ENCODE measurements at places on chromosomes 4 and X.

- no peak overlapping the region for H3K4me3 ChIP-seq
- no peaks in the 10 kb centered on the region for H3K27me3 ChIP-seq
- H3K4me1 ChIP-seq, result no peaks in the 10 kb centered on the region
- no peaks in the 10 kb centered on the region for H3K36me3 ChIP-seq
- DNase-seq, result no peak
These were observed 16.5 kb downstream of the SPANXN3 start for GRCh38 chrX:143500751-143501150.

GRCh38 chr4:11130195-11130970 lies 298.3 kb downstream of the HS3ST1 start:
- no peaks in the 10 kb centered on the region for H3K4me1 ChIP-seq
- H3K27me3 ChIP-seq, result no peaks in the 10 kb centered on the region
- no peaks in the 10 kb centered on the region for H3K36me3 ChIP-seq
- no peak overlapping the region for H3K4me3 ChIP-seq
- H3K27ac ChIP-seq, result no peak overlapping the region

GRCh38 chr4:138558886-138559285 lies 316.7 kb upstream of the SLC7A11 start:
- DNase-seq, result no peak
- H3K27me3 ChIP-seq, result no peaks in the 10 kb centered on the region
- H3K4me1 ChIP-seq, result peaks cover 2% of the 10 kb centered on the region
- no peak overlapping the region for H3K4me3 ChIP-seq
- H3K36me3 ChIP-seq, result no peaks in the 10 kb centered on the region

GRCh38 chrX:135425026-135425965 lies 3.6 kb downstream of the SMIM10L2A start:
- DNase-seq, result no peak
- H3K27ac ChIP-seq, result no peak overlapping the region
- no peak overlapping the region for H3K4me3 ChIP-seq
- no peaks in the 10 kb centered on the region for H3K36me3 ChIP-seq

DNA sequence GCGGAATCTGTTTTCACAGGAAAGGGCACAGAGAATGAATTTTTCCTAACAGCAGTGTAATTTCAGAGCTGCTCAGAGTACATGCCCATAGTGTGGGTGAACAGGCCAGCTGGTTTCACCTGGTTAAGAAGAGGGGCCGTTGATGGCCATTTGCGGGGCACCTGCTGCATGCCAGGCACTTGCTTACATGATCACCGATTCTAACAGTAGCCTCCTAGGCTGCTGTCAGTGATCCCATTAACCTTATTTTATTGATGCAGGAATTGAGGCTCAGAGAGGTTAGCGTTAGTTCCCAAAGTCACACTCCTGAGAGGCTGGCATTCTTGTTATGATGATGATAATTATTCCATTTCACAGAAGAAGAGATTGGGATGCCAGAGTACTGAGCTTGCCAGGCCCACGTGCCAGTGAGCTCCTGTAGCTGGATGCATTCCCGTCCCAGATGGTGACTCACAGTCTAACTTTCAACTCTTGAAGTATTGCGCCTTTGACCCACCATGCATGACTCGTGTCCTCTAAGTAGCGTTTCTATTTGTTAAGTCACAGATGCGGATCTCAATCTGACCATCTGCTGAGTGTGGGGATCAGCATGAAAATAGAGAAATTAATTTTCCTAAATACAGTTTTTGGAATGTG lies 76.5 kb downstream of the PSAPL1 start:
- no peak overlapping the region for H3K27ac ChIP-seq
- no peaks in the 10 kb centered on the region for H3K36me3 ChIP-seq
- DNase-seq, result peak; percentile 96
- H3K27me3 ChIP-seq, result peaks cover 6% of the 10 kb centered on the region
- no peak overlapping the region for H3K4me3 ChIP-seq
- peaks cover 7% of the 10 kb centered on the region for H3K4me1 ChIP-seq

- H3K4me1 ChIP-seq, result no peaks in the 10 kb centered on the region
- no peak overlapping the region for H3K4me3 ChIP-seq
- DNase-seq, result no peak
- H3K27me3 ChIP-seq, result peaks cover 33% of the 10 kb centered on the region
- H3K36me3 ChIP-seq, result no peaks in the 10 kb centered on the region
- H3K27ac ChIP-seq, result no peak overlapping the region
These were observed 133.4 kb downstream of the ATG4A start for GRCh38 chrX:108224727-108225621.

DNA sequence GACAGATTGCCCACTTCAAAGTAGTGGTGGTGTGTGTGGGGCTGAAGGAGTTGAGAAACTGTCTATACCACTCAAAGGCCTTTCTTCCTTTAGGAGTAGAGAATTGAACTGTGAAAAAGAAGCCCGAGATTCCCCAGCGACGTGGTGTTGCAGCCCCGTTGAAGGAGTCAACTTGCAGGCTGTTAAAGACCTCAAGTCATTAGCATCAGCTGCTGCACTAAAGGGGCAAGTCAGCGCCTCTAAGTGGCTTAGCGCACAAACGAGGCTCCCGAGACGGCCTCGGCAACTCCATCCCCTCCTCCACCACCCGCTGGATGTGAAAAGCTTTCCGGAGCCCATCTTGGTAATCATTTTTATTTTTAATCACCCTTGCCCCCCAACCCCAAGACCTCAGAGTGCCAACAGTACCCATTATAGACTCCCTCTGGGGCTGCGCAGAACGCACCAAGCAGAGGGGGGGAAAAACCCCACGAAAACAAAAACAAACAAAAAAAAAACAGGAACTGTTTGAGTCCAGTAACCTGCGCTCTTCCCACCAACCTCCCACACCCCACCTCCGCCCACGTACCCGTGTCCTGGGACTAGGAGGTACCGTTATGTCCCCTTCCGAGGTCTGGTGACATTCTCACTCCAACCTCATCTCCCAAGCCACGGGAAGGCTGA lies 913 bp upstream of the PRDM8 start:
- DNase-seq, result peak; percentile 70
- no peaks in the 10 kb centered on the region for H3K27me3 ChIP-seq
- no peak overlapping the region for H3K27ac ChIP-seq
- no peaks in the 10 kb centered on the region for H3K36me3 ChIP-seq

GRCh38 chr4:41646862-41647261 lies 101.7 kb downstream of the PHOX2B start:
- DNase-seq, result no peak
- no peaks in the 10 kb centered on the region for H3K36me3 ChIP-seq
- no peak overlapping the region for H3K4me3 ChIP-seq
- no peaks in the 10 kb centered on the region for H3K27me3 ChIP-seq
- no peak overlapping the region for H3K27ac ChIP-seq

GRCh38 chr4:14902342-14902741 lies 99.9 kb upstream of the CPEB2 start:
- H3K4me1 ChIP-seq, result no peaks in the 10 kb centered on the region
- no peak overlapping the region for H3K27ac ChIP-seq
- no peaks in the 10 kb centered on the region for H3K36me3 ChIP-seq

GRCh38 chr4:172412851-172413580 lies 599.8 kb downstream of the GALNTL6 start:
- H3K27ac ChIP-seq, result no peak overlapping the region
- DNase-seq, result no peak
- no peak overlapping the region for H3K4me3 ChIP-seq
- no peaks in the 10 kb centered on the region for H3K27me3 ChIP-seq

DNA sequence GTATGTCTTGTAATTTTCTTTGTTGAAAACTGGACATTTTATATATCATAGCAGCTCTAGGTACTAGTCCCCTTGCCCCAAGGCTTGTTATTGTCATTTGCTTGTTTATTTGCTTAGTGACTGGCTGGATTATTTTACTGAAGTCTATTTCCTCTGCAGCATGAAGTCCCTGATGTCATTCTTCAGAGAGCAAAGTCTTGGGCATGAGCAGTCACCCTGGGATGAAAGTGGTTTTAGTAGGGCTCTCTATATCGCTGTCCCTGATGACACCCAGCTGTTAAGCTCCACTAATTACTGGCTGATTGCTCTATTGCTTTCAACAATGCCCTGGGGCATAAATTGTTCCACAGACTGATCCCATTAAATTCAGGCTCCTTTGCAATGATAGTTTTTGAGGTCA lies 113.5 kb upstream of the USP9X start:
- H3K27me3 ChIP-seq, result peaks cover 6% of the 10 kb centered on the region
- no peak overlapping the region for H3K4me3 ChIP-seq
- H3K4me1 ChIP-seq, result no peaks in the 10 kb centered on the region
- no peak overlapping the region for H3K27ac ChIP-seq
- DNase-seq, result peak; percentile 35
- no peaks in the 10 kb centered on the region for H3K36me3 ChIP-seq

DNA sequence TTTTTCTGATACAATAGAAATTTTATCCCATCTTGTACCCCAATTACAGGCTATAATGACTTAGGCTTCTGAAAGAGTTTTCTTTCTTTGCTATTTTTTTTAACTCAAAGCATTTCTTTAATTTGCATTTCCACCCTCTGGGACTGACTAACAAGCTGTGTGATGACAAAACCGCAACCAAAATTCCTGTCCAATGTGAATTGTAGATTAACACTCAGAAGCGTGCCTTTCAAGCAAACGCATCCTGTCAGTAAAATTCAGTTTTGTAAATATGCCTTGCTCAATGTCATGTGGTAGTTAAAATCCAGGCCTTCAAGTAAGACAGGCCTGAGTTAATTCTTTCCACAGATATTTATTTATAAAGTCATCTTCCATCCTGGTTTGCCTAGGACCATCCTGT lies 50.3 kb downstream of the STK32B start:
- no peak overlapping the region for H3K27ac ChIP-seq
- no peak overlapping the region for H3K4me3 ChIP-seq
- DNase-seq, result no peak
- no peaks in the 10 kb centered on the region for H3K27me3 ChIP-seq
- H3K4me1 ChIP-seq, result no peaks in the 10 kb centered on the region
- no peaks in the 10 kb centered on the region for H3K36me3 ChIP-seq

DNA sequence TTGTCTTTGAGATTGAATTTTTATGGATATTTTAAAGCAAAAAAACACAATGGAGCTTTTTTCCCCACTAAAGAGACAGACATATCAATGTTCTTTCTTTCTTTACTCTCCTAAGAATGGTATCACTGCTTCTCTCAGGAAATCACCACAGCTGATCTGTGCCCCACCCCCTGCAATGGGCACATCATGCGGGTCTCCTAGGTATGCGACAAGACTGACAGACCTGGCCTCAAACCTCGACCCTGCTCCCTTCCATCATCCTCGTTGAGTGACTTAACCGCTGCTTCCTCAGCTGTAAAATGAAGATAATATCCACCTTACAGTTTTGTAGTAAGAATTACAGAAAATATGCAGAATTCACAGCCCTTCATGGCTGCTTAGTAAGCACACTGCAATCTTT lies 58.3 kb downstream of the LEF1 start:
- H3K36me3 ChIP-seq, result no peaks in the 10 kb centered on the region
- no peak overlapping the region for H3K27ac ChIP-seq
- no peak for DNase-seq

DNA sequence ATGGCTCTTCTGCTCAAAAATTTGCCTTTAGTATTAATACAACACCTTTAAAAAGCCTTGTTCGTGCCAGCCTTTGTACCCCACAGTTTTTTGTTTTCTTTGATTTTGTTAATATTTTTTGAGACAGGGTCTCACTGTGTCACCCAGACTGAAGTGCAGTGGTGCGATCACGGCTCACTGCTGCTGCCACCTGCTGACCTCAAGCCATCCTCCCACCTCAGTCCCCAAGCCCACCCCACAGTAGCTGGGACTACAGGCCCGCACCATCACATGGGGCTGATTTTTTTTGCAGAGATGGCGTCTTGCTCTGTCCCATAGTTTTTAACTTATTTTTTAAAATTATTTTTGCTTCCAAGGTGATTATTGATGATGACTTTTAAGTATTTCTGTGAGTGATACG lies 134.0 kb downstream of the HTR2C start:
- no peaks in the 10 kb centered on the region for H3K4me1 ChIP-seq
- H3K36me3 ChIP-seq, result no peaks in the 10 kb centered on the region
- no peaks in the 10 kb centered on the region for H3K27me3 ChIP-seq
- no peak overlapping the region for H3K27ac ChIP-seq

- no peak for DNase-seq
- peaks cover 88% of the 10 kb centered on the region for H3K36me3 ChIP-seq
- no peaks in the 10 kb centered on the region for H3K27me3 ChIP-seq
- H3K4me1 ChIP-seq, result no peaks in the 10 kb centered on the region
These were observed 121.8 kb downstream of the PDE5A start for GRCh38 chr4:119506806-119507205.

- peak; percentile 59 for DNase-seq
- H3K4me3 ChIP-seq, result no peak overlapping the region
- no peak overlapping the region for H3K27ac ChIP-seq
These were observed 18.5 kb downstream of the METAP1 start for GRCh38 chr4:99013884-99014523.

DNA sequence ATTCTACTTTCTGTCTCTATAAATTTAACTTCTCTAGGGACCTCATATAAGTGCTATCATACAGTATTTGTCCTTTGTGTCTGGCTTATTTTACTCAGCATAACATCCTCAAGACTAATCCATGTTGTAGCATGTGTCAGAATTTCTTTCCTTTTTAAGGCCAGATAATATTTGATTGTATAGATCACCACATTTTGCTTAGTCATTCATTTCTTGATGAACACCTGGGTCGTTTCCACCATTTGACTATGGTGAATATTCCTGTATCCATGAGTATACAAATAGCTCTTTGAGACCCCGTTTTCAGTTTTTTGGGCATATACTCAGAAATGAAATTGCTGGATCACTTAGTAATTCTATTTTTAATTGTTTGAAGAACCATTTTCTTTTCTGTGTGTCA lies 12.0 kb downstream of the CNGA2 start:
- no peak overlapping the region for H3K27ac ChIP-seq
- no peak for DNase-seq
- no peaks in the 10 kb centered on the region for H3K36me3 ChIP-seq
- H3K4me3 ChIP-seq, result no peak overlapping the region
- H3K4me1 ChIP-seq, result no peaks in the 10 kb centered on the region

DNA sequence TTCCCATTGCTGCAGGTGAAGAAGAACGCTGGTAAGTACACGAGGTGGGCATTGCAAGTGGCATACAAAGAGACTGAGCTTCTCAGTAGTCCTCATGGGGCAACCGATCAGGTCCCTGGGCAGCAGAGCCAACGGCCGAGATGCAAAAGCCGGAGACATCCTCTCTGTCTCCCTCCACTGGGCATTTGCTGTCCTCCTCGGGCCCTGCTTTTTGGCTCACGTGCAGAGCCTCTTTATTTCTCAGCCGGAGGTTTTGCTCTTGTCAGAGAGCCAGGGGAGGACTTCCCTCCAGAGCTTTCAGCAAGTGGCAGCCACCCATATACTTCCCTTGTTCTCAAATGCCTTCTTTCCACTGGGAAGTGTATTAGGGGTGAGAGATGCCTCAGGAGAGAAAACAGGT lies 18.0 kb downstream of the STARD8 start:
- H3K4me3 ChIP-seq, result no peak overlapping the region
- H3K36me3 ChIP-seq, result no peaks in the 10 kb centered on the region
- peaks cover 16% of the 10 kb centered on the region for H3K27me3 ChIP-seq
- H3K27ac ChIP-seq, result no peak overlapping the region
- DNase-seq, result no peak
- H3K4me1 ChIP-seq, result no peaks in the 10 kb centered on the region

DNA sequence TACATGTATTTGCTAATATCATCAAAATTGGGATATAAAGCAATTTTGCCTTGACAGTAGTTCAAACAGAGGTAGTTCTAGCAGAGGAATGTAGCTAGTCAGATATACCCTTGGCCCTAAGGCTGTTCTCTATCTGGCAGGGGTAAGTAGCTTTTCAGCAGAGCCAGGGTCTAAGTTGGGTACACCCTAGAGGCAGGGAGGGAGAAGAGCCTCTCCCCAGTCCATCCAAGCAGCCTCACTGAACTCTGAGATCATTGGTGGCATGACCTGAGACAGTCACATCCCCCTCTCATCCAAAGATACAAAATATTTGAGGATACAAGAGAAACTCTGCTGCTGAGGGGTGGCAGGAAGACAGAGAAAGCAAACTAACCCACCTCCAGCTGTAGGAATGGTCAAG lies 343.7 kb downstream of the DHX15 start:
- DNase-seq, result no peak
- no peak overlapping the region for H3K27ac ChIP-seq
- no peaks in the 10 kb centered on the region for H3K4me1 ChIP-seq
- H3K27me3 ChIP-seq, result peaks cover 2% of the 10 kb centered on the region
- no peak overlapping the region for H3K4me3 ChIP-seq
